ENCODE measurements at places on chromosomes 12 and 14.

GRCh38 chr12:77504466-77504865 lies 326.2 kb upstream of the NAV3 start:
- DNase-seq, result no peak

DNA sequence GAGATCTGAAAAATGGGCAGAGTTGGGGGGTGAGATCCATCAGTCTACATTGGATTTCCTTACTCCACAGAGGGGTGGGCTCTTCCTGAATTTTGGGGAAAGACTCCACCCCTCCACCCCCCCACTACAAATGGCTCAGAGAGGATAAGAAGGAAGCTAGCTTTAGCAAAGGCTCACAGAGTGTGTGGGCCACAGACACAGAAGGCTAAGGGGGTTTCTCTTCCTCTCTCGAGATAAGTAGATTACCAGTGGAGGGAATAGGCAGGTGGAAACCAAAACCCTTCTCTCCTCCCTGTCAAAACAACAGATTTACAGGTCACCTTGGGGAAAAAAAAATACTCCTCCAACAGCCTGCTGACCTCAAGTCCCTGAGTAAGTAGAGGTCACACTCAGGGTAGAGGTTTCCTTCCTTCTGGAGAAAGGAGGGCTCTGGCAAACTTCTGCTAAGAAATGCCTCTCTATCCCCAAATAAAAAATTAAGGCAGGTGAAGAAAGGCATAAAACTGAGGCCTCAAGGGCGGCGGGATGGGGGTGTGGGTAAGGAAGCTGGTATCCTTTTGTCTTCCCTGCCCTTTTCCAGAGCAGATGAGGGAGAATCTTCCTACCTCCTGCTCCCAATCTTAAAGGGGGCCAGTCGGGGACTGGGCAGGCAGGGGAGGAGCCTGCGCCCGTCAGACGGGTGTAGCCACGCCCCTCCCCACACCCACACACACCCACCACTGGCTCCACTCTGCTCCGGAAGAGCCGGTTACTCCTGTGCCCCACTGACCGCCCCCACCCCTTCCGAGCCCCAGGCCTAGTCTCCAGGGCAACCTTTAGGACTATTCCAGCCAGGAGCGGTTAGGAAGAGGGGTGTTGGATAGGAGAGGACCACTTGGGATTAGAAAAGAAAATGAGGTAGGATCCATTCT lies 1.9 kb upstream of the BAZ2A start:
- peak; percentile 92 for DNase-seq

DNA sequence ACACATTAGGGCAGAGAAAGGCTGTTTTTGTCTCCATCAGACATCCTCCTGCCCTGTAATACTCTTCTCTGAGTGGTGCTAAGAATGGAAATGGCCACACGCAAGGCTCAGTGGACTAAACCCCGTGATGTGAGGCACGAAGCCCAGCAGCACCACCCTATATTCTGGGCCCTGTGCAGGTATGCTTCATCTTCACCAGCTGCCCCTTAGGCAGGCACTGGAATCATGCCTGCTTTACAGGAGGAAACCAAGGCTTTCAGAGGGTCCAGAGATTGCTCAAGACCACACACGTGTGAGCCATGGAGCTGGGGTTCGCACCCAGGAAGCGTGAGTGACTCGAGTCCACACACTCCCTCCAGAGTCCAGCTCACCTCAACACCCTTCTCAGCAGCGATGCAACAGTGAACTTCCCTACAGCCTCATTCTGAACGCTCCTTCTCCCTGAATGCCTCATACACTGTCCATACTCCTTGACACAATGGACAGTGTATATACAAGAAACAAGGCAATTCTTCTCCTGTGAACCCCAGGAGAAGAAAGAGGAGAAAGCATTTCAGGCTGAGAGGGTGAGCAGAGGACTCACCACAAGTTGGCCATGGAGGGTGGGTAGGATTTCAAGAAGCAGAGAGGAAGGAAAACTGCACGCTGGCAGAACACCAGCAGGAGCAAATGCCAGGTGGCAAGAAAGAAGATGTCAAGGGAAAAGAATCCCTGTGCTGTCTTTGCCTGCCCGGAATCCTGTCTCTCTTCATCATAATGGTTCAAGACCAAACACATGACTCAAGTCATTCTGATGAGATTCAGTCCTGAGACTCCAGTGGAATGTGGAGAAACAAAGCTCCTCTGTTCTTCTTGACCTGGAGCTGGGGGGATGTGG lies 39.1 kb downstream of the NT5DC3 start:
- no peak for DNase-seq

GRCh38 chr14:101239065-101239464 lies 322.2 kb upstream of the DIO3 start:
- DNase-seq, result peak; percentile 35

DNA sequence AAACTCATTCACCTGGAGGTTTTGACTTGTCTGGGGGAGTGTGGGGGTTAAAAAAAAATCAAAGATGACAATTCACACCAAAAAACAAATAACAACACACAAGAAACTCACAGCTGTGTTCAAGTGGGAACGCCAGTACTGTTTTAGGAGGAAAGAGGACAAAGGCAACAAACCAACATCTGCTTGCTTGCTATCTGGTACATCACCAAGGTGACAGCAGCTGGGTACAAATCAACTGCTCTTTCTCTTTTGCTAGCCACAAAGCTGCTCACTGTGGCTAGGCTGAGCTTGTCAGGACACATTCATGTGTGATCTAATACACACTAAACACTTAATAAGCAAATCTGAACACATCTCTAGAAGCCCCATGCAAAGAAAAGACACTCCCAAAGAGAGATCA lies 128.0 kb upstream of the RAP1B start:
- no peak for DNase-seq

- DNase-seq, result peak; percentile 6
Measured at GRCh38 chr12:4486980-4487379, 41.4 kb upstream of the FGF6 start.

- peak; percentile 24 for DNase-seq
Measured at GRCh38 chr12:96720363-96720705, 186.7 kb upstream of the NEDD1 start.

GRCh38 chr14:64747327-64747726 lies 43.1 kb downstream of the PLEKHG3 start:
- no peak for DNase-seq

DNA sequence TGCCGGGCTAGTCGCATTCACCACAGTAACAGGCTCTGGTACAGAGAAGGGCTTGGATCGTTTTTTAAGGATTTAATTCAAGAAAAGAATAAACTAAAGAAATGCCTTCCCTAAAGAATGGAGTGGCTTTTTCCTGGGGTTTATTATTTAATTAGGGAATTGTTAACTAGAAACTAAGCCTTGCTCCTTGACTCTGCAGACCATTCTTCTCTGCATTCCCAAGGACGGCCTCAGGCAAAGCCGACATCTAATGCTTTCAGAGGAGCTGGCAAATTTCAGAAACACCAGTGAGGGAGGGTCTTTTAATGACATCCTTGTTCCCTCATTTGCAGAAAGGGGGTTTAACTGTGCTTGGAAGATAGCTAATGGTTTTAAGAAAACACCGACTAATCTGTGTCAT lies 174.0 kb downstream of the EGLN3 start:
- no peak for DNase-seq

GRCh38 chr14:66514213-66514612 lies 6.3 kb downstream of the GPHN start:
- no peak for DNase-seq

DNA sequence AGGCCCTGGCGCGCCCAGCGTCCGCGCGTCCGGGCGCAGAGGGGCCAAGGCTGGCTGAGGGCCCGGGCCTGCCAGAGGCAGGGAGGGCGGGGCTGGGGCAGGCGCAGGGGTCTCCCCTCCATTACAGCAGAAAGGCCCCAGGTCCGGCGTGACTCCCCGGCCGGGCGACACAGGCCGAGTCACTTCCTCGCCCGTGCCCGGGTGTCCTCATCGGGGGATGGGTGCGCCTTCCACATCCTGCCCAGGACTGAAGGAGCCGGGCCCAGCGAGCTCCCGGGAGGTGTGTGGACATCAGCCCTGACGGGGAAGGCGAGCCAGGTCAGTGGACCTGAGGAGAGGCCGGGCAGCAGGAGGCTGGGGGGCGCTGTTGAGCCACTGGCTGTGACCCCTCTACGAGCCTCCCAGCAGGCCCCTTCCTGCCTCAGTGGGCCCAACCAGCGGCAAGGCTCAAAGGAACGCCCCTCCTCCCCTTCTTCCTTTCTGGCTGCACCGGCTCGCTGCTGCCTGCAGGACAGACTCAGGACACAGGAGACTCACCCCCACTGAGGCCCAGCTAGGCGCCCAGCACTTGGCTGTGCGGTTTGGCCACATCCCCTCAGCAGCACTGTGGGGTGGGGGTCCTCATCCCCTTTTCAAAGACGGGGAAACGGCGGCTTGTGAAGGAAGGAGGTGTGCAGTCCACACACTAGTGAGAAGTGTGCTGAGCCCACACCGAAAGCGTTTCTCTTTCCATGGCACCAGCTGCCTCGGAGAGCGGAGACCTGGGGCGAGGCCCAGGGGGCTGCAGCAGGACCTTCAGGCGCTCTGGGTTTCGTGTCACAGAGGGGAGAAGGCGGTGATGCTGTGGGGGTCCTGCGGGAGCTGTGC lies 606 bp downstream of the TNFAIP2 start:
- peak; percentile 88 for DNase-seq

DNA sequence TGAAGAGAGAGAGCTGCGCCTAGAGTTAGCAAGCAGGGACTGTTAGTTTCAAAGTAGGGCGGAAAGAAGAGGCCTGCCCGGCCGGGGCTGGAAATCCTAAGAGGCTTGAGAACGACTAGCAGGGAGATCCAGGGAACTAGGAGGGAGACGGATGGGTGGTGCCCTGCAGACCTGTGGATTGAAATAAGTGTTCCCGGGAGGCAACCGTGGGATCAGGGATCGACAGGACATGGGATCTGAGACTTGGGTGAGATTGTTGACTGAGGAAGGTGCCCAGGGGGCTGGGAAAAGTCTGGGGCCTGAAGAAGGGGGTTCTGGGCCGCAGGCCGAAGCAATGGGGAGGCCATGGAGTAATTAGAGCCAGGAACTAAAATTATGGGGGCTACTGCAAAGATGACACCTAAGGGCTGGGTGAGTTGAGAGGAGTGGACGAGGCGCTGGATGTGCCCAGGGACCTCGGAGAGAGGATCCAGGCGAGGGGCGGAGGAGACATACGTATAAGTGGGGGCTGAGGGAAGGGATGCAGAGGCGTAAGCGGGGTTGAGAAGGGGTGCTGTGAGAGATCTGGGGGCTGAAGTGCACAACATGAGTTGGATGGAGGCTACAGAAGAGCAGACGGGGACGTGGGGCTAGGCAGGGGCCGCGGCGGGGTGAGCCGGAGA lies 635 bp downstream of the LTA4H start:
- peak; percentile 40 for DNase-seq
